Uterus (tissue), 4 donors: ENCODE measurements at places on chromosomes 16 and 17.

GRCh38 chr17:80381416-80381923 is 33.5 kb upstream of the ENDOV start:
- DNase-seq, result no peak

DNA sequence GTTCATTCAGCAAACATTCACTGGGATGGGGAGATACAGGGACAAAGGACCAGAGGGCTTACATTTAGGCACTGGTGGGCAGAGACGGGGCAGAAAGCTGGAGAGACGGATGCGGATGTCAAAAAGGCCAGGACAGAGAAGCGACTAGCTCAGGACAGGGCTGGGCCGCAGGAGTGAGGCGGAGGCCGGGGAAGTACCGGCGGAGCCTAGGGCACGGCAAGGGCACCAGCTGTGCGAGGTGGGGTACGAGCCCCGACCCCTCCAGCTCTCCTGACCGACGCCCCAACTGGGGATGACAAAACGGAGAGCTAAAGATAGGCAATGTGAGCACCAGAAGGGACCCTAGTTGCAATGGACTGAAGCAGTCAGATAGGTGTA is 3.9 kb upstream of the SGCA start:
- DNase-seq, result no peak

- no peak for DNase-seq
Observed at GRCh38 chr16:50300942-50301625, 34.7 kb downstream of the ADCY7 start.

DNA sequence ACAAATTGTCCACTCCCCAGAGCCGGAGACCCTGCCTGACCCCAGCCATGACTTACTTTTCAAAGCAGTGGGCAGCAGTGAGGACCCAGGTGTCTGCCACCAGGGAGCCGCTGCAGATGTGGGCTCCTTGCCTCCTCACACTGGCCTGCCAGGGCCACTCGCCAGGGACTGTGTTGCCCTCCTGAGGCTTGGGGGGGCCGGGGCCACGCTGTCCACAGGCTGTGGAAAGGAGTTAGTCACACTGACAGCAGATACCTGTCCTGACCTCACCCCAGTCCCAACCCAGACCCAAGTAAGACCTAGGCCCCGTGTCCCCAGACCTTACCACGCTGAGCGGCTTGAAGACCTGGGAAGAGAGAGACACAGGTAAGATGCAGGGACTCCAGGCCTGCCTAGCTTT is 1.3 kb downstream of the PRSS53 start:
- no peak for DNase-seq

DNA sequence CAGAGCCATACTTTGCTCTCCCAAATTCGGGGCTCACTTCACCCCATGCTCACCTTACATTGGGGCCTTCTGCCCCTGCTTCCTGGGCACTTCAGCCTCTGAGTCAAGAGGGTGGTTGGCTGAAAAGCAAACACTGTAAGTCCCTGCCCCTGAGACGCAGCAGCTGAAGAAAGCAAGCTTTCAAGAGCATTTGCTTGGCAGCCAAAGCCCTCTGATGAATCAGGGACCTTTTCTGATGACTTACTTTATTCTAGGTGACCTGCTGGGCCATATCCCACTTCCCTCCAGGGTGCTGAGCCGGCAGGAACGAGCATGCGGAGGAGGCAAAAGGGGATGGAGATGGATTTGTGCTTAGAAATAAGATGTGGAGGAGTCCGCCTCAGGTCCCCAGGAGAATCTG is 147.0 kb upstream of the TNRC6C start:
- no peak for DNase-seq

GRCh38 chr16:83336603-83337002 is 471.2 kb upstream of the HSBP1 start:
- no peak for DNase-seq

DNA sequence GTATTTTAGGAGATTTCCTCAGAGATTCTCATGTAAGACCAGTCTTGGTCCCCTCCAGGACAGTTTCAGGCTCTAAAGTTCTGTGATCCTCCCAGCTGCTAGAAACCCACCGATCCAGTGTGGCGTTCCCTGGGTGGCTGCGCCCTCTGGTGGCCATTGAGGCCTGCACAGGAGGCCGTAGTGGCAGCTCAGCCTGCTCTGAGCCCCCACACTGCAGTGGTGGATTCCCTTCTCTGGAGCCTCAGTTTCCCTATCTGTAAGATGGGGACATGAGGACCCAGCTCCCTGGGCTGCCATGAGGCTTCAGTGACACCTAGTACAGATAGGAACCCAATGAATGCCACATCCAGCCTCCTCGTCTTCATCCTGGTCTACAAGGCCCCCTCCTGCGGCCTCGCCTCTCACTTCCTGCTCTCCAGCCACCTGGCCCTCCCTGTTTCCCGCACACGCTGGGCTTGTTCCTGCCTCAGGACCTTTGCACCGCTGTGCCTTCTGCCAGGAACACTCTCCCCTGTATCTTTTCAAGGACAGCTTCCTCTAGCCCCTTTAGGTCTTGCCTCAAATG is 16.5 kb downstream of the CCDC102A start:
- peak; percentile 80 for DNase-seq

DNA sequence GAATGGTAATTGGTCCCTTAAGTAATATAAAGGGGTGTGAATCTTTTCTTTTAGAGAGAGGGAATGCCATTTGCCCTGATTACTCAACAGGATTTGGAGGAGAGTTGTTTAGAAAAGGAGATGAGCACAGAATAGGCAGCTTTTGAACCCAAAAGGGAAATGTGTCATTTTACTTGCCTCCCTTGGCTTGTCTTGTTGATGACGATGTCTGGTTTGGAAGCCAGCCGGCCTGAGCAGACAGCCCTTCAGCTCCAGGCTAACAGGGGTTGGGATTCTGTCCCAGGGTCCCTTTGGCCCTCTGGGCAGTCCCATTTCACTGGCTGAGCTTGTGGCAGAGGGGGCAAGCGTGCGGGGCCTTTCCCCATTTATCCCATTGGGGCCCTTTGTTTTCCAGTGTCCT is 22.3 kb upstream of the PRKAR1A start:
- no peak for DNase-seq

DNA sequence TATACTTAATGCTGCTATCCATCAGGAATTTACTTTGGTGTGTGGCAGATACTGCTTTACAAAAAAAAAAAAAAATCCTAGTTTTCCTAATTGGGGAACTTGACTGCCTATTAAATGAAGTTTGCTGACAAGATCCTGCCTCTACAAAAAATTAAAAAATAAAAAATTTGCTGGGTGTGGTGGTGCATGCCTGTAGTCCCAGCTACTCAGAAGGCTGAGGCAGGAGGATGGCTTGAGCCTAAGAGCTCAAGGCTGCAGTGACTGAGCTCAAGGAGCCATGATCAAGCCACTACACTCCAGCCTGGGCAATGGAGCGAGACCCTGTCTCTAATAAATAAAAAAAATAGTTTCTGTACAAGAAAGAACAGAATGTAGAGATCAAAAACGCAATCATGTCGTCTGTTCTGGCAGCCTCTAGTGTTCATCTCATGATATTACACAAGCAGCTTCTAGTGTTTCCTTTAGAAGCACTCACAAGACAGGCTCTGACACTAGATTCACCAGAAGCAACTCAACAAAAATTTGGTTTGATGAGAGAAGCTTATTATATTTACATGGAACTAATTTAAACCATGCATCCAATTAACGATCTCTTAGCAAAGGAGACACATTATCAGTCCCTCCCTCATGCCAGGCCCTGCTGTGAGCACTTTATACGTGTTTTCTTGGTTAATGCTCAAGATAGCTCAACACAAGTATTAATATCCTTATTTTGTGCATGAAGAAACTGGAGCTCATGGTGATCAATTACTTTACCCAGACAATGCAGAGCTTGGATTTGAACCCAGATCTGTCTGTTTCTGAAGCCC is 6.8 kb upstream of the KRTAP17-1 start:
- DNase-seq, result no peak

- DNase-seq, result peak; percentile 71
Observed at GRCh38 chr17:1720856-1721386, 3.6 kb upstream of the WDR81 start.

DNA sequence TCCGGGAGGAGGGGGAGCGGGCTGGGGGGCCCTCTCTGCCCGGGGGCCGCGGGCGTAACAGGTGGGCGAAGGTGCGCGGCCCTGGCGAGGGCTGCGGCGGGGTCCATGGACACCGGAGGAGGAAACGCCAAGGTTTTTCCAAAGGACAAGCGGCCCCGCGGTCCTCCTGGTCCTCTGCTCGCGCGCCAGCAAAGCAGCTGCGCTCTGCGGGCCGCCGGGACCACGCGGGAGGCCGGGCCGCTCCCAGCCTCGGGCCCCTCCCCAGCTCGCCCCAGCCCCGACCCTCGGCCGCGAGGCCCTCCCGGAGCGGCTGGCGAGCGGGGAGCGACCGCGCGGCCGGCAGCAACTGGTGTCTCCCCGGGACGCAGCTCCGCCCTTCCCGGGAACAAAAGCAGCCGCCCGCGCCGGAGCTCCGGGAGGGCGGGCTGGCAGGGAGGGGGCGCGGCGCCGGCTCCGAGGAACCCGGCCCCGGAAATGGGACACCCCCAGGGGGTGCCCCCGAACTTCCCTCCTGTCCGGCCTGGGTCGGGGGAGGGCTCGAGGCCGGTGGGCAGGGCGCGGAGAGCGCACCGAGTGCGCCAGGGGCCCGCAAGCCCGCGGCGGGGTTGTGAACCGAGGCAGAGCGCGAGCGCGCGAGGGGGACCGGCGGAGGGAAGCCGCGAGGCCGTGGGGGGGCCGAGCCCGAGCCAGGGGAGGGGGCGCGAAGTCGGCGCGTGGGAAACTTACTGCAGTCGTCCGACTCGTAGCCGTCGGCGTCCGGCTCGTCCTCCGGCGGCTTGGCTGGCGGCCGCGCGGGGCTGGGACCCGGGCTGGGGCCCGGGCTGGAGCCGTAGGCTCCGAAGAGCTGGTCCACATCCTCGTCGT is 837 bp downstream of the DOC2B start:
- DNase-seq, result no peak

GRCh38 chr16:60729051-60729450 is 1307.2 kb downstream of the CDH8 start:
- no peak for DNase-seq

DNA sequence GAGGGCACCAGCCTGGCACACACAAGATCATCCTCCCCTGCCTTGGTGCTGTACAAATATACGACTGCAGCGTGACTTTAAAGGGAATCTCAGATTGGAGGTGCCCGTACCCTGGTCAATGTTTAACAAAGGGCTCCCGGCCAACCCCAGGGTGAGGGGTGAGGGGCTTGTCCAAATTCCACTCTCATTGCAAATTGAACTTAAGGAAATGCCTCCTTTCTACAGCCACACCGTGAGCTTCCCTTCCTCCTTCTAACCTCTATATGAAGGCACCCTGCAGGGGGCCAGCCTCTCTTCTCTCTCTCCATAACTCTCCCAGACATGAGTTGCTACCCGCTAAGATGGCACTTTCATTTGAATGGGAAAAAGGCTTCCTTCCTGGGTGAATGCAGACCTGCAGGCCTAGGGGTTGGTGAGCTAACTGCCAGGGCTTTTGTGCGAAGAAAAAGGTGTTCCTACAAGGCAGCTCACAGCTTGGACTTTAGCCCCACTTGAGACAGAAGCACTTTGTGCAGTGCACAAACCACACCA is 76.6 kb downstream of the IRF8 start:
- DNase-seq, result no peak

DNA sequence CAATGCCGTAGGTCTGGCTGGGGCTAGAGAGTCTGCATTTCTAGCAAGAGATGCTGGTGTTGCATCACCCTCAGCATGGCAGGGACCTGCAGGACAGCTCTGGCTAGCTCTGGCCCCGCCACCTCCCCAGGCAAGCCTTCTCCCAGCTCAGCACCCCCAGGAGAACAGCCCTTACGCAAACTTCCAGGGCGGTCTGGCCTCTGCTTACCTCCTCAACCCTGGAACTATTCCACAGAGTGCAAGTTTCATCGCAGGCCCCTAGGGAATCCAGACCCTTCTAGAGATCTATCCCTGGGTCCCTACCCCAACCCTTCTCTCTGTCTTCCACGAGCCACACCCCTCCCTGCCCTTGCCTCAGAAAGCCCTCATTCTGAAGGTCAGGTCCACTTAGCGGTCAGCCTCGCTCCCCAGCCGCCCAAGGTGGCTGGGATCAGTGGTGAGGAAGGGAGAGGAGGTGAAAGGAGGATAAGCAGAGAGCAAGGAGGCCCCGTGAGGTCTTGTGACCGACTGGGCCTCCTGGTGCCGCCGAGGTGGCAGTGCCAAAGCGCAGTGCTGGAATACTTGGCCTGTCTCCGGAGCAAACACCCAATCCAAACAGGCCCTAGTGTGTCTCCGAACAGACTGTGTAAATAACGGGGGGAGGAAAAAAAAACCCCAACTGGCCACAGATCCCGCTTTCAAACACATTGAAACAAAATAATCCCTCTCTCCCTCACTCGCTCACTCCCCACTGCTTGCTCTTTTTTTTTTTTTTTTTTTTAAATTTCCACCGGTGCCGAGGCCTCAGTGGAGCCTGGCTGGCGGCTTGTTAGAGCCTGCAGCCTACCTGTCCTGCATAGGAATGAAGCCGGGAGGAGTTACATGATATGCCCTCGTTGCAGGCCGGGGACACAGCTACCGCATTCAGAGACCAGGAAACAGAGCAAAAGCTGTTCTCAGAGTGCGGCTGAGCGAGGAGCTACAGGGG is 380.9 kb downstream of the SOX9 start:
- no peak for DNase-seq

DNA sequence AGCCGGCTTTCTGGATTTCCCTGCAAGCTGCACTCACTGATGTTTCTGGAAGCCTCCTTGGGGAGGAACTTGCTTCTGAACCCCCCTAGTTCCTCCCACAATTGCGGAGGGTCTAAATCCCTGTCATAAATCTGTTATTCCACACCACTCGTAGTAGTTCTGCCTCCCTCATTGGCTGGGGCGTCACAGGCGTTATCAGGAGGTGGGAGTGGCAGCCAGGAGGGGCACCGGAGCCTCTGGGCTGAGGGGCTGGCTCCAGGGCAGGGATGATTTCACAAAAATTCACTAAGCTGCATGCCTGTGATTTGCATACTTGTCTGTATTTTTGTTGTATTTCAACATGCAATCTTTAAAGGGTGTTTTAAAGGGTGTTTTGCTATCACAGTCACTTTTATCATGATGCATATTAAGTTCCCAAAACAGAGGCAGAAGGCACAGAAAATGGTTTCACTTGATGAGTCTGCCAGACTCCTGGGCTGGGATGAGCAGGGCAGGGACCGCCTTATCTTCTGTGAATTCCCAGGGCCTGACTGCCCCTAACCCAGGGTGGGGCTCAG is 176.2 kb upstream of the FOXF1 start:
- no peak for DNase-seq

GRCh38 chr17:58693751-58694150 is 1.3 kb downstream of the RAD51C start:
- DNase-seq, result no peak

DNA sequence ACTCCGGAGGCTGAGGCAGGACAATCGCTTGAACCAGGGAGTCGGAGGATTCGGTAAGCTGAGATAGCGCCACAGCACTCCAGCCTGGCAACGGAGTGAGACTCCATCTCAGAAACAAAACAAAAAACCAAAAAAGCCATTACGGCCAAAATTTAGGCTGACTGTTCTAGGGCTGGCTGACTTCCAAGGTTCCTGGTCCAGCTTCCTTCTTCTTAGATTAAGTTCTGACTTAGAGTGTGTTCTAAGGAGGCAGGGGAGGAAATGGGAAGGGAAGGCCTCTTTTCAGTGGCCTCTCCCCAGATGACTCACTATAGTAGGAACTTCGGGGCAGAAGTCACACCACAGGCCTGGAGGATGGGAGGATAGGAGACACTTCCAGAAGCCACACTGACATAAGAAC is 27.7 kb upstream of the CLEC18B start:
- peak; percentile 78 for DNase-seq

- DNase-seq, result no peak
Observed at GRCh38 chr17:36524428-36524876, 10.2 kb downstream of the MYO19 start.

- DNase-seq, result no peak
Observed at GRCh38 chr17:27543464-27543856, 87.2 kb downstream of the KSR1 start.

GRCh38 chr16:48561960-48562393 is 48.0 kb downstream of the N4BP1 start:
- no peak for DNase-seq
